Dermis lymphatic vessel endothelial cell (primary cell): ENCODE measurements at places on chromosomes 2 and 18. TPM values are rescaled to one million over a fixed set of nuclear protein-coding genes. Genes with fewer than 3 reads are reported as not detected.

EVA1A gene
- total RNA-seq = 17.0 and 25.4 TPM in 2 replicates

DTNA gene
- total RNA-seq = 0.26 and 0.76 TPM in 2 replicates

PDE11A gene
- 0.09 TPM in 1 of 2 replicates, not detected in the other for total RNA-seq

TBR1 gene
- under 0.01 and 0.09 TPM in 2 replicates for total RNA-seq

L3MBTL4 gene
- total RNA-seq = 2.7 and 8.8 TPM in 2 replicates

MPP4 gene
- total RNA-seq = 0.22 TPM in 1 of 2 replicates, not detected in the other

MOGAT1 gene
- not detected in 2 replicates for total RNA-seq

MATN3 gene
- 0.52 and 0.76 TPM in 2 replicates for total RNA-seq

INHA gene
- not detected in 2 replicates for total RNA-seq

CDH2 gene
- 0.26 and 1.8 TPM in 2 replicates for total RNA-seq

FZD7 gene
- 0.17 and 0.22 TPM in 2 replicates for total RNA-seq

GNAL gene
- 0.26 and 0.33 TPM in 2 replicates for total RNA-seq

WDFY1 gene
- total RNA-seq = 91.8 and 95.7 TPM in 2 replicates

SLC40A1 gene
- 153 and 276 TPM in 2 replicates for total RNA-seq

ACTG2 gene
- not detected in 2 replicates for total RNA-seq

SPDYA gene
- 0.33 and 0.52 TPM in 2 replicates for total RNA-seq

SLC38A11 gene
- total RNA-seq = not detected in 2 replicates

C2orf81 gene
- under 0.01 TPM in 1 of 2 replicates, not detected in the other for total RNA-seq

DSC2 gene
- total RNA-seq = 0.09 and 0.11 TPM in 2 replicates

PLEKHH2 gene
- under 0.01 and 0.09 TPM in 2 replicates for total RNA-seq

NFATC1 gene
- total RNA-seq = 21.0 and 21.1 TPM in 2 replicates

PLB1 gene
- 0.33 and 0.43 TPM in 2 replicates for total RNA-seq

CD8B gene
- total RNA-seq = not detected in 2 replicates

GLI2 gene
- total RNA-seq = 0.09 and 0.76 TPM in 2 replicates

SERPINB5 gene
- not detected in 2 replicates for total RNA-seq

MARCHF4 gene
- total RNA-seq = under 0.01 and 0.11 TPM in 2 replicates

SLC9A4 gene
- total RNA-seq = not detected in 2 replicates

FIGLA gene
- total RNA-seq = not detected in 2 replicates

PMAIP1 gene
- total RNA-seq = 10.5 and 12.9 TPM in 2 replicates

CXCR4 gene
- total RNA-seq = 7.3 and 13.9 TPM in 2 replicates

DGKD gene
- total RNA-seq = 17.0 and 49.3 TPM in 2 replicates

FOSL2 gene
- total RNA-seq = 15.6 and 38.5 TPM in 2 replicates

SLC4A5 gene
- total RNA-seq = 0.09 and 0.11 TPM in 2 replicates

RBM44 gene
- 0.86 and 1.1 TPM in 2 replicates for total RNA-seq

RAD51AP2 gene
- total RNA-seq = not detected in 2 replicates

BBS5 gene
- total RNA-seq = 1.5 and 2.6 TPM in 2 replicates
